T-helper 2 cell (primary cell): ENCODE measurements at places on chromosomes 3 and 15.

- no peak for DNase-seq
Measured at GRCh38 chr15:48865370-48866079, 12.4 kb upstream of the EID1 start.

DNA sequence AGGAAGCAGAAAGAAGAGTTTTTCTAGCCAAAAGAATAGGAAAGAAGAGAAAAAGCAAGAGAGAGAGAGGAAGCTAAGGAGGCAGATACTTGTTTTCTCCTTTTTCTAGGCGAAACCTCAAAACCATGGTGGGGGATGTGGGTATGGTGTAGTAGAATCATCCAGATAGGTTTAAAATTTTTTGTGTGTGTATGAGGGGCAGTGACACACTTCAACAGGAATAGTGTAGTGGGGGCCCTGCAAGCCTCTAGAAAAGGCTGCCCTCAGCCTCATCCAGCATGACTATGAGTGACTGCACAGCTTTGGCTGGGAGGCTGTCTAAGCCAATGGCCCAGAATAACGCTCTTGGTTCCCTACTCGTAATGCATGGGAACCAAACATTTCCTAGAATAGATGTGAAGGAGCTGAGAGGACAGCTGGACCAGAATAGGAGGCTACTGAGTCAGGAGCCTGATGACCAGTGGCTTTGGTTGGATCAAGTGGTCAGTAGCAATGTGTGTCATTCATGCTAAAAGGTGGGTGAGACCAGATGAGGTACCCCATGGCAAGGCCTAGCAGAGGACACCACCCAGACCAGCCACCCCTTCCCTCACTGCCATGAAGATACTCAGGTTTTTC is 24.4 kb downstream of the MOBP start:
- DNase-seq = no peak

DNA sequence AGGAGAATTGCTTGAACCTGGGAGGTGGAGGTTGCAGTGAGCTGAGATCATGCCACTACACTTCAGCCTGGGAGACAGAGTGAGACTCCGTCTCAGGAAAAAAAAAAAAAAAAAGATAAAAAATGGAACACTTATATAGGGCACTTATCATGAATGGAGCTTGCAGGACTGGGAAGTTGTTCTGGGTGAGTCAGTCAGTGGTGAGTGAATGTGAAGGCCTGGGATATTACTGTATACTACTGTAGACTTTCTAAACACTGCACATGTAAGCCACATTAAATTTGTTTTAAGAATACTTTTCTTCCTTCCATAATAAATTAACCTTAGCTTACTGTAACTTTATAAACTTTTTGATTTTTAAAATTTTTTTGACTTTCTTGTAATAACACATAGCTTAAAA is 59.8 kb downstream of the SFMBT1 start:
- no peak for DNase-seq

DNA sequence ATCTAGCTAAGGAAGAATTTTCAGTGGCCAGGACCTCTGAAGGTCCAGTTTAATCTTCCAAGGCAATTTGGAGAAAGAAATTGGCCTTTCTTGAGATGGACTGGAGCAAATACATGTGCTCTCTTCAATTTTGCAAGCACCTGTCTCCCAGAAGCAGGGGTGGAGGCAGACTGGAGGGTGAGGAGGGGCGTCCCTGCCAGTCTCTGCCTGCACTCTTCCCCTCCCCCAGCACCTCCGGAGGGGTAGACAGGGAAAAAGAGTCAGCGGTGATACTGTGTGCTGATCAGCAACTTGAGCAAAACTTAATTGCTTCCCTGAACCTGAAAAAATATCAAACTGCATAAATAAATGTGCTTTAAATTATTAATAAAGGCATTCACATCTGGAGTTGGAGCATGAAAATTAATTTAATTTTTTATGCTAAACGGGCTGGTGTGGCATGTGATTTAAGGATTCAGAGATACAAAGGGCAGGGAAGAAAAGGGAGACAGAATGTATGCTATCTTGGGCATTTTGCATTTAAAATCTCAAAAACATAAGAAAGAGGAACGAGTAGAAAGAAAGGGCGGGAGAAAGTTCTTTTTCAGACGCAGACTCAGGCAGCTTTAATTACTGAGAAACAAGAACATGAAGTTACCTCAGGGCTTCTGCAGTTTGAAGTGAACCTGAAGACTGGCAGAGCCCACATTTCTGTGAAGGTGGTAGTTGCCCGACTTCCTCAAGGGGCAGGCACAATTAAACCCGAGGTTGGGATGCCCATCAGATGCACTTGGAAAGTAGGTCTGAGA is 319.7 kb downstream of the UACA start:
- no peak for DNase-seq

GRCh38 chr15:68418611-68419161 is 13.3 kb downstream of the ITGA11 start:
- DNase-seq = no peak

DNA sequence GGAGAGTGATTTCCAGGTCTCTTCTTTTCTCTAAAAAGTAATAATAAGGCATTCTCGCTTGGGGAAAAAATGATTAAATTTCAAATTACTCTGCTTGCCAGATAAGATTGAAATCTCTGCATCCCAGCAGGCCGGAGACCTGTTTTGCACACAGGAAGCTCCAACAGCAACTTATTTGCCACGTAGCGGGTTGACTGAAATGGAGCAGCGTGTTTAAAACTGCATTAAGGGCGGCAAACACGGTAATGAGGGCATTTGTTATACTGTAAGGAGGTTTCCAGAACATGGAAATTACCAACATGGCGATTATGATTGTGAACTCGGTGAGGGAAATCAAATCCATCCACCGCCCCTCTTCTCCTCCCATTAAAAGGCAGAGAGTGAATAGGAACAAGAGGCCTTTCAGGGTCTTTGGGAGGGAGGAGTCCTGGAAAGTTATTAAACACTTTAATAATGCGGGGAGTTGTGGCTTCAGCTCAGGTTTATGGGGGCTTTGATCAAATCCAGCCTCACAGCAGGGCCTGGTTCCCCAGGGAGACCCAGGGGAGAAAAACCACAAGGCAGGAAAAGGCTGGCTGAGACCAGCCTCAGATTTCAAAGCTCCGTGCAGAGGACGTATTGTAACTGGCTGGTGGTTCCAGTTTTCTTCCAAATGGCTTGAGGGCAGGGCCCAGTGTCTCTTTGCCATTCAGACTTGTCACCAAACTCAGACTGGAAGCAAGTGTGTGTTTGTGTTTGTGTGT is 242.3 kb downstream of the TLE3 start:
- DNase-seq = no peak

DNA sequence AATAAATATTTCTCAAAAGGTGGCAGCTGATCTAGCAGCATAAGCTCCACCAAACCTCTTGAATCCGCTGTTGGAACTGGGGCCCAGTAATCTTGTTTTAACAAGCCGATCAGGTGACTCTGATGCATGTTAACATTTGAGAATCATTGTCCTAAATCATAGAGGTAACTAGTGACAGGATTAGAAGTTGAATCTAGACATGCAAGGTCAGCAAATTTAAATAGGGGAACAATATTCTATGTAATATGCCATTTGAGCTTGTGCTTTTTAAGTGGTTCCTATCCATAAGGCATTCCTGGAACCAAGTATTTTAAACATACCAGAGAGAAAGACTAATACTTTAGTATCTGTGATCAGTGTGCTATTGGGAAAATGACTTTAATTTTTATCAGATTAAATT is 412.8 kb downstream of the PYDC2 start:
- no peak for DNase-seq

- DNase-seq = no peak
Measured at GRCh38 chr3:76582632-76583378, 457.1 kb upstream of the ROBO2 start.

- no peak for DNase-seq
Measured at GRCh38 chr3:74287557-74287956, 326.9 kb downstream of the CNTN3 start.

DNA sequence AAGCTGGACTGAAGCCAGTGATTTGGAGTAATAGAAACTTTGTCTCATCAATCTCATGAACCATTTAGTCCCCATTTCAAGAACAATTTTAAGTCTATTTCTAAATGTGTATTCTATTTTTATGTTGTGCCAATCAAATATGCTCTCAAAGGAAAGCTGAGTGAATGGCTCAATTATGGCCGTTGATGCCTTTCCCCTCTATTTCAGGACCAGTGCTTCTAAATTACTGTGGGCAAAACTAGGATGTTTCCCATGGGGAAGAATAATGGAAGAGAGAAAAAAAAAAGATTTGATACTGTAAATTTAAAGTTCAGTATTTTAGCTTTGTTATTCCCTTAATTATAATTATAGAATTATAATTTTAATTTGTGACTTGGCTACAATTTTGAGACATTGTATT is 110.1 kb downstream of the CADM2 start:
- no peak for DNase-seq

DNA sequence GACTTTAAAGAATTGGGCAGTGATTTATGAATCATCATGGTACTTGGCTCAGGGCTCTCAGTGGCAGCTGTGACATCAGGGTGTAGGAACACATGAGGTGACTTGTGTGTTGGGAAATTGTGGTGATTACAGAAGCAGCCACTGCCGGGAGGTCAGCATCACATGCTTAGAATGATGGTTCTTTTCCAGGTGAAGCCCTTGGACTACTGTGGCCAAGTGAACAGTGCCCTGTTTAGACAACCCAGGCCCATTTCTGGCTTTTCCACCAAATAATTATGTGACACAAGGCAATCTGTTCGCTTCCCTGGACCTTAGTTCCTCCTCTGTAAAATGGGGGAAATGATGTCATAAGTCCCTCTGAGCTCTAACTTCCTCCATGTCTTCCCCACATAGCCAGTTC is 139.7 kb upstream of the ROPN1 start:
- DNase-seq = no peak

DNA sequence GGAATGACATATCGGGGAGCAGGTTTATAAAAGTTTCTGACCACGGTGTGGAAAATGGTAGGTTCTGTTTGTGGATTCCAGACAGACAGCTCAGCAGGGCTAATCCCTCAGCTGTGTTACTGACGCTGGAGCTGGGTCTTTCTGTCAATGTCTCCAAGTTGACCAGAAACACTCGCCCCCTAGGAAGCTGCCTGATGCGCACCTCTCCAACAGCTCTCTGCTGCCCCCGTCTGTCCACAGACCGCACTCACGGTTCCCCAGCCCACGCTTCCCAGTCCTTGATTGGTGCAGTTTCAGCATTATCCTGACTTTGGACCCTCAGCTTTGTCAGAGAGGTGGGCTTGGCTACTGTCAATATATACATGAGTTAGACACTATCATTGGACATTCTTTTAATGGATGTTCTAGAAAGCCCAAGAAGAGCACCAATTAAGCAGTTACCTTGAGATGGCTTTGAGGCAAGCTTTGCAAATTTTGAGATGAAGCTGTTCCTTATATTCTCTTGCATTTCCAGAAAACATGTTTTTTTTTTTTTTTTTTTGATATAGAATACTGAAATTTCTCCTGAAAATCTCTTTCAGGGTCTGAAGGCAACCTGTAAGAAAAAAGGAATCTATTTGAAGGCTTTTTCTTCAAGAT is 98.9 kb upstream of the TBC1D5 start:
- DNase-seq = peak; percentile 54

DNA sequence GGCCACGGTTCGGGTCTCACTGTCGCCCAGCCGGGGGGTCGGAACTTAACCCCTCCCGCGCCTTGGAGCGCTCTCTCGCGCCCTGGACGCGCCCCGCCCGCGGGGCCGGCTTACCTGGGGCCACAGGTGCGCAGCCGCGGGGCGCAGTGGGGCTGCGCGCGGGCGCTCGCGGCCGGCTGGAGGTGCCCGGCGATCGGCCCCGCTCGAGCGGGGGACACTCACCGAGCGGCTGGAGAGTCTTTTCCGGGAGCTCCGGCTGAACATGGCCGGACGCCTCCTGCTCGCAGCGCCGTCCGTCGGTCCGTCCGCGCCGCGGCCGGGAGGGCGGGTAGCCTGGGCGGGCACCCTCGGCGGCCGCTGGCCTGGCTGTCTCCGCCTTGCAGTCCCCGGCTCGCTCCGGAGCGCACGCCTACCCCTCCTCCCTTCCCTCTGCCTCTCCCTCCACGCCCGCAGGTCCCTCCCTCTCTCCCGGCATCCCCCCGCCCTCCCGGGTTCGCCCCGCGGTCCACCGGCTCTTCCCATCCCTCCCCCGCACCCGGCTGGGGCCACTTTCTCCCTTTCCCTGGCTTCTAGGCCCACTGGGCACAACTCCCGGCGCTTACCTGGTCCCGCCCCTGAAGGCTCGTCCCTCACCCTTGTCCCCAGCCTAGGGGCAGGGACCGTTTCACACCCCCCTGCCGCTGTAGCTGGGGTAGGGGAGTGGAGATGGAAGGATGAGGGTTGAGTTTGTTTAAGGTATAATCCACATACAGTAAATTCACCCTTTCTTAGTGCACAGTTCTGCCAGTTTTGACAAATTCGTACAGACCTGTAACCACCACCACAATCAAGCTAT is 220.1 kb upstream of the PRICKLE2 start:
- DNase-seq = no peak

DNA sequence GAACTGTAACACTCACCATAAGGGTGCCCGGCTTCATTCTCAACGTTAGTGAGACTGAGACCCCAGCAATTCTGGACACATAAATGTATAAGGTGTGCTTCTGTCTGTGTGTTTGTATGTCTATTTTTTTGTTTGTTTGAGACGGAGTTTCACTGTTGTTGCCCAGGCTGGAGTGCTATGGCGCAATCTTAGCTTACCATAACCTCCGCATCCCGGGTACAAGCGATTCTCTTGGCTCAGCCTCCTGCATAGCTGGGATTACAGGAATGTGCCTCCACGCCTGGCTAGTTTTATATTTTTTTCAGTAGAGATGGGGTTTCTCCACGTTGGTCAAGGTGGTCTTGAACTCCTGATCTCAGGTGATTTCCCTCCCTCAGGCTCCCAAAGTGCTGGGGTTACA is 43.3 kb upstream of the C2CD4B start:
- no peak for DNase-seq

DNA sequence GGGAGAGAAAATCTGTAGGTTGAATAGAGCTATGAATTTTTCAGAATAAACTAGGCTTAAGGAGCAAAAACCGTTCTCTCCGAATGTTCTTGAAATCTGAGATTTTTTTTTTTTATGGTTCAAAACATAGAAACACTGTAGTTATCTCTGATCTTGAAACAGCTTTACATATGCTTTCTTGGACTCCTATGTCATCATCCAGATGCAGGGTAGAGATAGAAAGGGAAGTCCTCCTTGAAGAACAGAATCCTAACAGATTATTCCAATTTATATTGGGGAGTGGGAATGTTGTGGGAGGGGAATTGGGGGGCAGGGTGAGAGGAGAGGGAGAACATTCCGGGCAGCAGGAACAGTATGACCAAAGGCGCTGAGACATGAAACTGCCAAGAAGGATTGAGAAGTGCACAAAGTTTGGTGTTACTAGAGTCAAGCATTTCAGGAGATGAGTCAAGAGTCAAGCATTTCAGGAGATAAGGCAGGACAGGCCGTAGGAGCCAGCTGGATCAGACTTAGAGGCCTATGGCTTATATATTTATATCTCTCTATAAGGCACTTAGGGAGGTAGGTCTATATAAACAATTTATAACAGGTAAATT is 21.9 kb upstream of the ST3GAL6 start:
- no peak for DNase-seq

GRCh38 chr3:195441476-195441991 is 1.3 kb downstream of the ACAP2 start:
- DNase-seq = peak; percentile 26
